ENCODE measurements at places on chromosomes 13 and 19. TPM values are rescaled to one million over a fixed set of nuclear protein-coding genes. Genes with fewer than 3 reads are reported as not detected.
A peak's percentile ranks its signal among the peaks of the same experiment; 100 is the strongest.

RNF225 gene
- total RNA-seq: 0.24 TPM

CA11 gene
- total RNA-seq: 1.4 TPM

IGSF23 gene
- not detected for total RNA-seq

HNRNPA1L2 gene
- total RNA-seq: 3.0 TPM

ZNF567 gene
- total RNA-seq: 1.8 TPM

EBI3 gene
- total RNA-seq: 0.63 TPM

BCL2L12 gene
- total RNA-seq: 21.2 TPM

PSG4 gene
- not detected for total RNA-seq

DKKL1 gene
- not detected for total RNA-seq

GRCh38 chr13:105466376-105466775 lies 1069.1 kb downstream of the EFNB2 start:
- DNase-seq: no peak

DNA sequence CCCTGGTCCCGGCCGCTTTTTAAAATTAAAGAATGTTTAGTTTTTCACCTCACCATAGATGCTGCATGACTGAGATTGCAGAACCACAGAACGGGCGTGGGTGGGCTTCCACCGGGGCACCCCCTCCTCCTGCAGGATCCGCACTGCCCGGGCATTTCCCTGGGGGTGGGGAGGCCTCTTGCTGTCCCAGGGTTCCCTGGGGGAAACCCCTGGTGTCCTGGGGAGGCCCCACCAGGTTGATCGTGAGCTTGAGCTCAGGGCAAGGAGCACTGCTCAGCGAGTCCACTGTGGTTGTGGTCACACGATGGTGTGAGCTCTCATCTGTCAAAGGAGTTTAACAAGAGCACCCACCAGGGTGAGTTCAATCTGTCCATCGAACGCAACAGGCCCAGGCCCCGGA lies 11.4 kb upstream of the TCF3 start:
- DNase-seq: no peak

DNA sequence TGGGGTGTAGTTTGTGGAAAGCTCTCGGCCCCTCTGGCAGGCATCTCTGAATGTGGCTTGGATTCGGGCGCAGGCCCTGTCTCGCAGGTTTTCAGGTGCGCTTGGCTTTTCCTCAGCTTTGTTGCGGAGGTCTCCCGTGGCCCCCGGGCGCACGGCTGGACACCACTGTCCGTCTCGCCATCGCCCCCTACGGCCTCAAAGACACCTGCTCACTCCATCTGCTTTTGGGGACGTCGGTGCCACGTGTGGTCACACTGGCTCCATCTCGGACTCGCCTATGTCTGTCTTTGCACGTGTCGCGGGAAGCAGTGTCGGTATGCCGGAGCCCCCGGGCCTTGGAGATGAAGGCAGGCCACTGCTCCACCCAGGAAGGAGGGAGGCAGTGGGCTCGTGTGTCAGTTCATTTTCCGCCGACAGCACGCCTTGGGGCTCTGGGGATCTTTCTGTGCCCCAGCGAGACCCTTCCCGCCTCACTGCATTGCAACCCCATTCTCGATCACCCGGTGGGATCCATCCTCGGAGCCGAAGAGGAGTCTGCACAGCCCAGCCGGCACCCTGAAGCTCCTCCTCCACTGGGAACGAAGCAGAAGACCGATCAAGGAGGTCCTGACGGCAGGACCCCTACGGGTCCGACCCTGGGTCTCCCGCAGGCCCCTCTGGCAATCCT lies 42.1 kb downstream of the ZNF146 start:
- no peak for DNase-seq

DNA sequence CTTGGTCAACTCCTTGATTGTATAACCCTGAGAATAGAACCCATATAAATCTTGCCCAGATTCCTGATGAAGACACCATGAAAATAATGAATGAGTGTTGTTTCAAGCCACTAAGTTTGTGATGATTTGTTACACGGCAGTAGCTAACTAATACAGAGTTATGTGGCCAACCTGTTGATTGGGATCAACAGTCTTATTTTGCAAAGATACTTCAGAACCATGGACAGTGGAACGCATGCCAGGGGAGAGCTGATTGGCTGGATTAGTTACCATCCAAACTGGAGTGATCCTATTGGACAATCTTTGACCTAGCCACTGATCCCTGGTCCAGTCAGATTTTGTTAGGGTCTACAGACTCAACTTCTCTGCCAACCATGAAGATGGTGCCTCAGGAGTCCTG lies 26.6 kb downstream of the CD70 start:
- peak; percentile 24 for DNase-seq

- no peak for DNase-seq
Measured at GRCh38 chr13:97875218-97875617, 78.3 kb upstream of the IPO5 start.

GRCh38 chr13:33272531-33273124 lies 12.9 kb downstream of the STARD13 start:
- no peak for DNase-seq

DNA sequence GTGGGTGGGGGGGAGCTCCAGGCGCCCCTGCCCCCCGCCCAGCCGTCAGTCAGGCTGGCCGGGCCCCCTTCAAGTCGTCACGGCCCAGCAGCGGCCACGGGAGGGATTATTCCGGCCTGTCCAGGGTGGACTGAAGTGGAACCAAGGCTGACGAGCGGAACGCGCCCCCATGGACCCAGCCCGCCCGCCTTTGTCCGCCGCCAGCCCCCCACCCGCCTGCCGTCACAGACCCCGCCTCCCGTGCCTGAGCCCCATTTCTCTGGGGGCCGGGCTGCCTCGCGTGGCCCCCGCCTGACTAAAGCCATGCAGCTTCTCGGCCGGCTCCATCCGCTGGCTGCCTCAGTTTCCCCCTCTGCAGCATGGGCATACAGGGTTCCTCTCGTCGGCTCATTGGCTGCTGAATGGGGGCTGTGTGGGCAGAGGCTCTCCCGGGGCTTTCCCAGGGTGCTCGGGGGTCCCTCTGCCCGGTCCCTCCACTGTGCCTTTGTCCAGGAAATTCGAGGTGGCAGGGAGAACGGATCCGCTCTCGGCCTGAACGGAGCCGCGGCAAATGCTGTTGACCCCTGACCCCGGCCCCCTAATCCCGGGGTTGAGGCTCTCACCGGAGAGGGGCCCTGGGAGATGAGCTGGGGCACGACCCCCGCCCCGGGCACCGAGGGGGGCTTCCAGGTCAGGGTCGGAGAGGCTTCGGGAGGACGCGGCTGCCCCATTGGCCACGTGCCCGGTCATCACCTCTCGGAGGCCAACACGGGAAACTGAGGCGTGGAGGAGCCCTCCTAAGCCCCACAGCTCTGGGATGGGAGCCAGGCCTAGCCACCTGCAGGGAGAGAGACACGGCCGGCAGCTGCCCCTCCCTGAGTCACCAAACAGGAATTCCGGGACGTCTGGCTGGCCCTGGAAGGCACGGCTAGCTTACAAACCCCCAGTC lies 27.4 kb downstream of the EFNA2 start:
- peak; percentile 73 for DNase-seq
